ENCODE measurements at places on chromosomes 3 and 15. TPM values are rescaled to one million over a fixed set of nuclear protein-coding genes. Genes with fewer than 3 reads are reported as not detected.

- DNase-seq: peak; percentile 89
These were observed 36.0 kb upstream of the TIMP4 start for GRCh38 chr3:12194669-12195161.

The TM4SF1 gene
- total RNA-seq: 408 TPM

- DNase-seq: peak; percentile 90
These were observed 96.4 kb downstream of the NAALADL2 start for GRCh38 chr3:174955513-174956016.

DNA sequence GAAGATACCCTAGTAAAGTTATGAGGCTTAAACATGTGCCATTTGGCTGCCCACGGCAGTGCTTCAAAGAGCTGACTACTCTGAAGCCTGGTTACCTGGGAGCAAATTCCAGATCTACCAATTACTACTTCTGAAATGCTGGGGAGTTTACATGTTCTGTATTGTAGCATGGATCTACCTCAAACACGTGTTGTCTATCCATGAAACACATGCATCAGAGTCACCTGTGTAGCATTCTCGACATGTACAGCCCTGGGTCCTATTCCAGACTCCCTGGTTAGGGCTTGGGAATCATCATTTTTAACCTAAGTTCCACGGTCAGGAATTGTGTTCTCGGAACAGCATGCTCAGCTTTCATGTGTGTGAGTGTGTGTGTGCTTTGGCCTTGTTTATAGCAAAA, 599.3 kb upstream of the MDFIC2 start:
- no peak for DNase-seq

The RARB gene
- not detected for total RNA-seq

The SHC4 gene
- 4.3 TPM for total RNA-seq

GRCh38 chr15:63869371-63870042, 35.8 kb upstream of the HERC1 start:
- no peak for DNase-seq

The CLDN16 gene
- not detected for total RNA-seq

GRCh38 chr15:77312523-77312922, 107.4 kb downstream of the PEAK1 start:
- DNase-seq: no peak

The TLR9 gene
- not detected for total RNA-seq

DNA sequence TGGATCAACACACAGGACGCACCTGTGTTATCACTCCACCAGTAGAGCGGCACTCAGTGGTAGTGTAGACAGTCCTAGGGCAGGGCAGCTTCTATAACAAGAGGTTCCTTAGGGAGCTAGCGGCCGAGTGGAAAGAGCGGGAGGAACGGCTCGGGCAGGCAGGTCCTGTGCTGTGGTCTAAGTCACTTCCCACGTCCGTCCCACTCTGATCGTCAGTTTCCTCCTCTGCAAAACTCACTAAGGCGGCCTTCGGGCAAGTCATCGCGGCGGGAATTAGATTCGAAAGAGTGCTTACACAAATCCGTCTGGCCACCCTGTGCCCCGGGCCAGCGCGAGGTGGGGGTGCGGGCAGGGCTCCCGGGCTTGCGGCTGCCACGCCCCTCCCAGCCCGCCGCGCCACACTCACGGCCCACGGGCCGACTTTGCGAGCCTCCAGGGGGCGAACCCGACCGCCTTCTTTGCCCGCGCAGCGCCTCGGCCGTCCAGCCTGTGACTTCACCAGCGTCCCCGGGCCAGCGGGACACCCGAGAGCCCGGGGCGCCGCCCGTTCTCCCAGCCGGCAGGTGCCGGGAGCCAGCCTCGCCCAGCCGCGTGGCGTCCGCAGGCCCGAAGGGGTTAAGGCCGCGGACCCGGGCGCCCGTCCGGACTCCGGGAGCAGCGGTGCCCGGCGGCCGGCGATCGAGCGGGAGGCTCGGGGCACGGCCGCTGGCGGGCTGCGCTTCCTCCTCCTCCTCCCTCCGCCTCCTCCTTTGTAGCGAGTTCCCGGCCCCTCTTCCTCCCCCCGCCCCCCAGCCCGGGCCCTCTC, 416 bp upstream of the CORO2B start:
- DNase-seq: peak; percentile 32

- DNase-seq: no peak
These were observed 142.9 kb downstream of the ATG7 start for GRCh38 chr3:11415099-11415498.

- DNase-seq: no peak
These were observed 15.5 kb downstream of the GJD2 start for GRCh38 chr15:34739346-34739745.

GRCh38 chr3:127835993-127836882, 13.9 kb upstream of the MGLL start:
- no peak for DNase-seq

The GABRR3 gene
- not detected for total RNA-seq

- DNase-seq: peak; percentile 96
These were observed 161.1 kb upstream of the TBL1XR1 start for GRCh38 chr3:177358091-177358976.

- peak; percentile 72 for DNase-seq
These were observed 102.9 kb downstream of the SHQ1 start for GRCh38 chr3:72745146-72745999.

The KBTBD12 gene
- not detected for total RNA-seq

DNA sequence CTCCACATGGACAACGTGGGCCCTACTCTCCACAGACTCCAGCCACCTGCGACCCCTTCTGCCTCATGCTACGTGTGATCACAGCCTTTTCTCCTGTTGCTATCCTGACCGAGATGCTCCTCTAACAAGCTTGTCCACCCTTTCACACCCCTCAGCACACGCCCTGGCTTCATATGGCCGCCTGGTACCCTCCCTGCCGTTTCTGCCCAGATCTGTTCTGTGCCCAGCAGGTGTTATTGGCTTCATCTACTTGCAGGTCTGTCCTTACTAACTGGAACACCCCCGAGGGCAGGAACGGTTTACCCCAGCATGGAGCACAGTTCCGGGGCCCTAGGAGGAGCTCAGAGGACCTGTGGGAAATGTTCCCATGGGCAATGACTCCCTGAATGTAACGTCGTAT, 9.9 kb downstream of the CHAC1 start:
- DNase-seq: no peak

- no peak for DNase-seq
These were observed 999.7 kb upstream of the ALCAM start for GRCh38 chr3:104367000-104367399.

DNA sequence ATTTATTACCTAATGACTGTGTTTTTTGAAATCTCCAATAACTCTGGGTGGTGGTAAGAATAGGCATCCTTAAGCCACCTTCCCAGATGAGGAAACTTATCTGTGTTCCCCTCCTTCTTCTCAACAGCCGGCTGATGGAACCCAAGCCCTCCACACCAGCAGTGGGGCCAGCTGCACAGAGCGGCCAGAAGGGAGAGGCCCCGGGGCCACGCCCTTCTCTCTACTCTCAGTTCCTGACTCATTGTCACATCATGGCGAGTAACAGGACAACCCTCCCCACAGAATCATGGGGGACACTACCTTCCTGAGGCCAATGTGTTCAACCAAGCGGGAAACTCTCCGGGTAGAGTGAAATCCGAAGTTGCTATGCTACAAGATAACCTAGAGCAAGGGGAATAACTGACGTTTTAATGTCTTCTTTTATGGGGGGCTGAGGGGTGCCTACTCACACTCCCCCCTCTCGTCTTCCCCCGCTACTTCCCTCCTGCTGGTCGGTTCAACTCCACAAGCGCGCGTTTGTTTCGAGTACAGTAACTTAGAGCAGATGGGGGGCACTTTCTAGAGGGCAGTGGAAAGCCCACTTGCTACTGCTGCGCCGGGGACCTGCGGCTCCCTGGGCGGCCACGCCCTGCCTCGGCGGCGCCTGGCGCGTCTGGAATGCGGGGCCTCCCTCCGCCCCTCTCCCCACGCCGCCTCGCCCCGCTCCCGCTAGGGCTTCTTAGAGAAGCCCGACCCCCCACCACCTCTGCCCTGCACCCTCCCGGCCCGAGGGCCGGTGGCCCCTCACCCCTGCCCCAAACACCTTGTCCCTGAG, 621 bp downstream of the ANXA2 start:
- DNase-seq: peak; percentile 78

The MELTF gene
- total RNA-seq: 46.8 TPM

The RGMA gene
- 2.5 TPM for total RNA-seq

- DNase-seq: no peak
These were observed 37.3 kb upstream of the TNIK start for GRCh38 chr3:171497468-171497867.

The SAXO2 gene
- 3.7 TPM for total RNA-seq

DNA sequence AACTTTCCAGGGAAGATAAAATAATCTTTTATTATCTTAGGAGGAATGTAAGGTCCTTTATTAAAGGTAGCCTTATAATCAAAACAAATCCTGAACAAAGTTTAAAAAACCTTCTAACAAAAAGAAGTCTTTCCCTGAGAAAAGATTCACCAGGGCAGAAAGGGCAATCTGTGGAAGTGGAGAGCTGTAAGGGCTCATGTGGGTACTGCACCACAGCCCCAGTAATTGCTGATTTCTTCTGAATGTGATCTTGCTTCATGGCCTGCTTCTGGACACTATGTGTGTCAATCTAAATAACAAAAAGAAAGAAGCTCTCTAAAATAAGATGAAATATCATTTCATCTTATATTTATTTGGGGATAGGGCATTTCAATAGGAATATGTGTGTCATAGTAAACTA, 1501.6 kb downstream of the OTOL1 start:
- no peak for DNase-seq

- no peak for DNase-seq
These were observed 78.6 kb upstream of the PXYLP1 start for GRCh38 chr3:141152801-141153678.

The NANOGP8 gene
- total RNA-seq: not detected

The DNAH12 gene
- not detected for total RNA-seq

The SENP5 gene
- total RNA-seq: 31.4 TPM

DNA sequence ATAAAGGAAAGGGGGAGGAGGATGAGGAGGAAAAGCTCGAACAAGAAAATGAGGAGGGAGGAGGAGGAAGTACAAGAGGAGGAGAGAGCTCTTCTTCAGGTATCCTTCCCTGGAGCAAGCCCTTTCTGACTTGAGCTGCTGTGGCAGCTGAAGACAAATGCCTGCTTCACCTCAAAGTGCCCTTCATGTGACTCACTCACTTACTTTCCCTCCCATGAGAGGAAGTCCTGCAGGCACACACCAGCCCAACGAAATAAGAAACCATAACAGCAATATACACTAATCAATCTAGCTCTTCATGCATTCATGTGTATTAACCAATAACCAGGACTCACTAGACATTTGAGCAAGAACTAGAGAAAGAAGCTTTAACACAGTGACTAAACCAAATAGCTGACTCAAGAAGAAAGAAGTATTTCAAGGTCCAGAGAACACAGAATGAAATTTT, 251.9 kb downstream of the IGSF11 start:
- peak; percentile 45 for DNase-seq

GRCh38 chr3:21328711-21329390, 422.2 kb downstream of the ZNF385D start:
- DNase-seq: no peak

GRCh38 chr15:57118013-57118799, 199.8 kb downstream of the TCF12 start:
- peak; percentile 48 for DNase-seq

The FSTL1 gene
- 178 TPM for total RNA-seq

DNA sequence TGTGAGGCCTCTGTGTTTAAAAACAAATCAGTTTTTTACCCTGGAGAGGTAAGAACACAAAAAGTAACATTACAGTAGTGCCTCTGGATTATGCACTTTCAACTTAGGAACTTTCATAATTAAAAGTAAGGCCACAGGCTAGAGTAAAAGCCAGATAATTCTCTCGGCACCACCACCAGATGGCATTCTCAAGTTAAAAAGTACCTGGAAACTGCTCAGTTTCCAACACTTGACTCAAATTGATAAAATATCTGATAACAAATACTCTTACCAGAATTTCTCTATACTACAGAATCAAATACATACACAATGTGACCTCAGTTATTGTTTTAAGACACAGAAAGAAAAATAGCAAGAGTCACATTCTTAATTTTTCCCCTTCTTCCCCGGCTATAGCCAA, 19.9 kb downstream of the SPICE1 start:
- peak; percentile 78 for DNase-seq

DNA sequence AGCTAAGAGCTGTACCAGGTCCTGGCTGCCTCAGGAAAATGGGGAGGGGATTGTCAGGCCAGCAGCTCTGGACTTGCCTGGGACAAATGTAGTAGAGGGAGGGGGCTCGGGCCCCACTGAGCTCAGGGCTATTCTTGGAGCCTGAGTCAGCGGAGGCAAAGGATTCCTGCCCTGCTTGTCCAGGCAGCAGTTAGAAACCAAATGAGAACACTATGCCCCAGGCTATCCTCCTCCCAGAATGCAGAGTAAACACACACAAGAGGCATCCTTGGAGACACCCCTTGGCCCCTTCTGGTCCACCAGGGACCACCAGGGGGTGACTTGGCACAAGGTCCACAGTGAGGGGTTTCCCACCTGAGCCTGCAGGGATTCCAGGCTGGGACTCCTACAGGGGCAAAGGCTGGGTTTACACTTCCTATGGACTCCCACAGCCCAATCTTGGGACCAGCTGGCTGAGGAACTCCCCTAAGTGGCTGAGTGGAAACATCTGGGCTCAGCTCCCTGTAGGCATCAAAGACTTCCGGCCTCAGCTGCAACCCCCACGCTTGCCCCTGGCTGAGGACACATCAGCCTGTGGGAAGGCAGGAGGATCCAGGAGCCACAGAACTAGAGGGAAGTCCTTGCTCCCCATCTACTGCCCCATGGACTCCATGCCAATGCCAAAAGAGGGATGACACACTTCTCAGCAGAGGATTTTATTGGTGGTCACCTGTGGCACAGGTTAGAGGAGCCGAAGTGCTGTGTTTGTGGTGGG, 3.4 kb upstream of the COL7A1 start:
- peak; percentile 94 for DNase-seq

DNA sequence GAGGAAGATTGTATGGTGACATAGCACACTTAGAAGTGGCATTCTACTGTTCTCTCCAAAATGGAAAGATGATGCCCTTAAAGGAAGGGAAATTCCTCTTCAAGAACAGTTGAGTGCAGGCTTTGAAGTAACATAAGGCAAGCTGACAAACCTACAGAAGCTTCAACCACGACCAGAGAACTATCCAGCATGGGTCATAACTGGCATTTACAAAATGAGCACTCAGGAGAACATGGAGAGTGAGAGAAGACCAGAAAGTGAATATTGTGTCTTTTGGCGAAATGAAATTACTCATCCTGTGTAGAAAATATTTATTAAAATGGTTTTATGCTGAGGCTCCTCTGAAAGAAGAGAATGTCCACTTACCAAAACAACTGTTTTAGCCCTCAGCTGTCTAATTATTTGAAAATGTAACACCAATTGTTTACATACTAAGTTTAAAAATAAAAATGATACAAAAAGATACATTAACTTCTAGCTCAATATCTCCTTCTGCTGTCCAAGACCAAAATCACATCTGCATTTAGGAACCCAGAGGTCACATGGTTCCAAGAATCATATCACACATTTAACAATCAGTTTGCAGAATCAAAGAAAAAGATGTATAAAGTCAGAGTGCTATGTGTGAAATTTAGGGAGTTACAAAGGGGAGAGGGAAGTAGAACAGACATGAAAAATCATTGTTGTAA, 216.9 kb downstream of the ATP8B4 start:
- DNase-seq: peak; percentile 22

The SV2B gene
- total RNA-seq: not detected
